GM12878 (cell line): ENCODE measurements at places on chromosomes 16 and 17. TPM values are rescaled to one million over a fixed set of nuclear protein-coding genes. Genes with fewer than 3 reads are reported as not detected.

HOXB6 gene
- polyA plus RNA-seq, result 0.13 and 0.15 TPM in 2 replicates

WFIKKN1 gene
- 0.05 and 0.10 TPM in 2 replicates for polyA plus RNA-seq

ATP2A1 gene
- 1.2 and 1.5 TPM in 2 replicates for polyA plus RNA-seq

TRIM72 gene
- polyA plus RNA-seq, result 0.19 TPM in 1 of 2 replicates, not detected in the other

TNFRSF12A gene
- polyA plus RNA-seq, result 1.5 and 1.6 TPM in 2 replicates

TTC19 gene
- 21.9 and 29.8 TPM in 2 replicates for polyA plus RNA-seq

SPATA32 gene
- polyA plus RNA-seq, result 0.35 and 0.36 TPM in 2 replicates

LMF1 gene
- 1.00 and 1.2 TPM in 2 replicates for polyA plus RNA-seq

AOC3 gene
- polyA plus RNA-seq, result 0.19 TPM in 1 of 2 replicates, not detected in the other

NAA60 gene
- polyA plus RNA-seq, result 39.2 and 43.1 TPM in 2 replicates

ZSCAN10 gene
- polyA plus RNA-seq, result 0.33 TPM in 1 of 2 replicates, not detected in the other

MT1H gene
- polyA plus RNA-seq, result 5.7 and 5.8 TPM in 2 replicates

PLXDC1 gene
- 0.30 TPM in 1 of 2 replicates, not detected in the other for polyA plus RNA-seq

KRT12 gene
- not detected in 2 replicates for polyA plus RNA-seq

KRT23 gene
- not detected in 2 replicates for polyA plus RNA-seq

OR3A3 gene
- not detected in 2 replicates for polyA plus RNA-seq

TLCD1 gene
- 14.9 TPM in 2 replicates for polyA plus RNA-seq

ABCA3 gene
- 6.7 and 7.0 TPM in 2 replicates for polyA plus RNA-seq

KRT39 gene
- not detected in 2 replicates for polyA plus RNA-seq

IRF8 gene
- 121 and 125 TPM in 2 replicates for polyA plus RNA-seq

HBA1 gene
- polyA plus RNA-seq, result 1.4 TPM in 1 of 2 replicates, not detected in the other

KRTAP1-1 gene
- polyA plus RNA-seq, result not detected in 2 replicates

WNT9B gene
- polyA plus RNA-seq, result not detected in 2 replicates

CFAP119 gene
- polyA plus RNA-seq, result 6.7 and 7.2 TPM in 2 replicates

TP53TG3F gene
- not detected in 2 replicates for polyA plus RNA-seq

PPM1D gene
- 18.6 and 20.8 TPM in 2 replicates for polyA plus RNA-seq

NETO2 gene
- 4.1 and 19.4 TPM in 2 replicates for polyA plus RNA-seq

ALOX15B gene
- polyA plus RNA-seq, result not detected in 2 replicates

RAB11FIP4 gene
- polyA plus RNA-seq, result 3.6 and 15.8 TPM in 2 replicates

TBC1D3G gene
- not detected in 2 replicates for polyA plus RNA-seq

CTRL gene
- polyA plus RNA-seq, result 4.8 and 4.9 TPM in 2 replicates

KRTAP3-2 gene
- polyA plus RNA-seq, result not detected in 2 replicates

TBC1D3H gene
- not detected in 2 replicates for polyA plus RNA-seq

UBE2Z gene
- 22.4 and 25.8 TPM in 2 replicates for polyA plus RNA-seq

NPIPB2 gene
- 10.1 and 10.2 TPM in 2 replicates for polyA plus RNA-seq

ARHGAP27 gene
- polyA plus RNA-seq, result 18.9 and 19.2 TPM in 2 replicates

STAT5A gene
- 36.6 and 42.3 TPM in 2 replicates for polyA plus RNA-seq

GLIS2 gene
- 0.10 TPM in 1 of 2 replicates, not detected in the other for polyA plus RNA-seq

MYH3 gene
- polyA plus RNA-seq, result 0.96 and 1.2 TPM in 2 replicates

SP6 gene
- not detected in 2 replicates for polyA plus RNA-seq

PTX4 gene
- polyA plus RNA-seq, result not detected in 2 replicates

PSMC5 gene
- polyA plus RNA-seq, result 214 and 221 TPM in 2 replicates
